Activated T-cell treated with anti-CD3 and anti-CD28 coated beads, Interleukin-2, amount 50 U/mL, for 4 hours (primary cell): ENCODE measurements at places on chromosomes 13 and 19. TPM values are rescaled to one million over a fixed set of nuclear protein-coding genes. Genes with fewer than 3 reads are reported as not detected.
A peak's percentile ranks its signal among the peaks of the same experiment; 100 is the strongest.

DNA sequence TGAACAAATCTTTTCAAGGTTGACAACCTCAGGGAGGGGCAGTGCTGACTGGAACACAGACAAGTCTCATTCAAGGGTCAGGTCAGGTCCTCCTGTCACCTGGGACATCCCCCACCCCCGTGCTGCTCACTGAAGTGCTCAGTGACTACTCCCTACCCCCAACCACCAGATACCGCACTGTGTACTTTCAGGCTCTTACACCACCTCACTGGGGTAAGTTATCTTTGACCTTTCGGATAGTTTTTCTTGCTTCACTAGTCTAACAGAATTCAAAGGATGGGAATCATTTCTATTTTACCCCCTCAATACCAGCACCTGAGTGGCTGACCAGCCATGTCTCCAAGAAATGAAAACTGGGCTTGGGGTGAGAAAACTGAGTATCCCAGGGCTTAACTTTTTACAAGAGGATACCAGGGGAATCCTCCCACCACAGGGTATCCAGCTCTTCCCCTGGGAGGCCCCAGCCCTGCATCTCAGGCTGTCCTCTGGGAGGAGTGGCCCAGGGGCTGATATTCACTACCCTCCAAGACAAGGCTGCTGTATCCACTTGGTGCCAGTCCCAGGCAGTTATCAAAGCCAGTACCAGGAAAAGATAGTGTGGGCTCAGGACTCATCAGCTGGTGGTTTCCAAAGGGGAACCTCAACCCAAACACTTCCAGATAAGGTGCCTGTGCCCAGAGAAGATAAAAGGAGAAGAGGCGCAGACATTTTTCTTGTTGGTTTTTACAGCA lies 2.1 kb downstream of the ZNF563 start:
- peak; percentile 74 for DNase-seq

- DNase-seq: no peak
Measured at GRCh38 chr13:74973935-74974879, 507.8 kb downstream of the TBC1D4 start.

- no peak for DNase-seq
Measured at GRCh38 chr19:2691951-2692350, 10.5 kb downstream of the GNG7 start.

The PODNL1 gene
- not detected for total RNA-seq

- DNase-seq: no peak
Measured at GRCh38 chr13:112124141-112124540, 57.2 kb downstream of the SOX1 start.

DNA sequence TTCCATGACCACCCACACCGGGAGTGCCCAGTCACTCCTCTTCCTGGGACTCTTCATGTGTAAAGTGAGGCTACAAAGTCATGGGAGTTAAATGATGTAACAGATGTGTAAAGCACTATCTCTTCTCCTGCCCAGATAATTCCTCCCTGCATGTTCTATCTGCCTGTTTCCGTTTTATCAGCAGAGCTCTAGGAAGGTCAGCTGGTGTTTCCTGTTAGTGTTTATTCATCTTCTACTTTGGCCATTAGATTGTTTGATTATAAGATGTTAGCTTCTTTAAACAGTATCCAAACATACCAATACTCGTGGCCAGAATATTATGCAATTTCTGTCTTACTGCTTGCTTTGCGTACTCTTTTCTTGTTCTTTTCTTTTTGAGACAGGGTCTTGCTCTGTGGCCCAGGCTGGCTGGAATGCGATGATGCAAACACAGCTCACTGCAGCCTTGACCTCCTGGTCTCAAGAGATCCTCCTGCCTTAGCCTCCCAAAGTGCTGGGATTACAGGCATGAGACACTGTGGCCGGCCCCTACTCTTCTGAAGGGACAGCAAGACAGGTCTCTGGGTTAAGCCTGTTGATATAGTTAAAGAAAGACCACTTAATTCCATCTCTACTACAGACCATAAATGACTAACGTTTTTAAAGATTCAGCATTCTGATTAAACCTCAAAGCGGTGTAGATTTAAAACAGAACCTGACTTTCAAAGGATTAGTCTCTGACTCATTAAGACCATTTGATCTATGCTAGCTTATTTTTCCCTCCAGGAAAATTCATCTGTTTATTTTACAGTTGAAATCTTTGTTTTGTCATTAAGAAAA lies 97.4 kb upstream of the AKAP11 start:
- DNase-seq: no peak

DNA sequence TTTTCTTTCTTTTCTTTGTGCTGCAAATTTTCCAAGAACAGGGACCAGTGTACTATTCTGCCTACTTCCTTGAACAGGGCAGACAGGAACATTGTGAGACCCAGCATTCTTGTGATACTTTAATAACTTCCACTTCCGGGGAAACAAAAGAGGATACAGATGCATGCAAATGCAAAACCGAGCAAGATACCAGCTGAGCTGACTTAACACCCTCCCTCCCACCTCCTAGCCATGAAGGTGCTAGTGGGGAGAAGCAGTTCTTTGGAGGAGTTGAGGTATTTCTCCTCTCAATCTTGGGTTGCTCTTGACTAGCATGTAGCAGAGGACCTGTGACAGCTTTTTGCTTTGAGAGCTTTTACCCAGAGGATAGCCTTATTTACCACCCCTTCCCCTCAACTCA lies 111.2 kb downstream of the KLF5 start:
- no peak for DNase-seq

The ZNF235 gene
- 1.6 TPM for total RNA-seq

DNA sequence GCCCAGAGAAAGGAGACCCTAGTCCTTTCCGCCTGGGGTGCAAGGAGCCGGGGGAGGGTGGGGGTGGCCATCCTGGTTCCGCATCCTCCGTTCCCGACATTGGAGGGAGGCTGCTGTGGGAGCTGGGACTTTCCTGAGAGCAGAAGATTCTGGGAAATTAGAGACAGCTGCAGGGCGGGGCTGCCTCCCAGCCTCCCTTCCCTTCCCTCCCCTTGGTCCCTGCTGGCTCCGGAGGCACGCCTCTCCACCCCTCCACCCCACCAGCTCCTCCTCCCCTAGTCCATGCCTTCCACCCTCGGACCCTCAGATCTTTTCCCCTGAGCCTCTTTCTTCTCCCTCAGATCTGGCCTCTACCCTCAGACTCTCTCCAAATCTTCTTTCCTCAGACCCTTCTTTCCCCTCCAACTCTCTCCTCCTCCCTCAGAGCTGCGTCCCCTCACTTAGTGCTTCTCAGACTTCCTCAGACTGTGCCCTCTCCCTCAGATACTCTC lies 3.1 kb upstream of the BCL3 start:
- DNase-seq: no peak

The FXYD1 gene
- total RNA-seq: 0.95 TPM

DNA sequence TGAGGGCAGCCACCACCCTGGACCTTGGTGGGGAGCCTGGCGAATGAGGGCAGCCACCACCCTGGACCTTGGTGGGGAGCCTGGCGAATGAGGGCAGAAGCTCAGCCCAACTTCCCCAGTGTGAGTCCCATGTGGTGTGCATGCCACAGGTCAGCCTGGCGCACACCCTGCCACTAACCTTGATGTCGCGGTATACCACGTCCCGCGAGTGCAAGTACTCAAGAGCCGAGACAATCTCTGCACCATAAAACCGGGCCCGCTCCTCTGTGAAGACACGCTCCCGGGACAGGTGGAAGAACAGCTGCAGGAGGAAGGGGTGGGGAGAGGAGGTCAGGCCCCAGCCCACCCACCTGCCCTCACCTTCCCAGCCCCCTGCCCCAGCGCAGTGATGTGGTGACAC lies 11.3 kb upstream of the CCNP start:
- no peak for DNase-seq

The PLEKHJ1 gene
- total RNA-seq: 69.0 TPM

The SHKBP1 gene
- total RNA-seq: 80.1 TPM

DNA sequence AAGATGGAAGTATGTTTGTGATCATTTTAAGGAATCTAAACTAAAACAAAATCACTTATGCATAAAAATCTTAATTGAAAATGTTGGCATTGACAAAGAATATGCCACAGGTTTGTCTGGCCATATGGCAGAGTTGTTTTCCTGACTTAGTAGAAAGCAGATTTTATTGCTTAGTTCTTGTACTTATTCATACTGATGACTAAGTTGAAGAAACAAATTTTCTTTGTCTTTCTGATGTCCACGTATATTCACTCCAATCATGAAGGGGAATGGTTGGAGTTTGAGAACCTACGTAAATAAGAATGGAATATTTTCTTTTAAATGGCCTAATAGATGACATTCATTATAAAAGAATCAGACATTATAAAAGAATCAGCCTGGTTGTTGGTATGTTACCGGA lies 8.0 kb upstream of the GPC6 start:
- no peak for DNase-seq

- DNase-seq: no peak
Measured at GRCh38 chr19:29547361-29547960, 21.7 kb downstream of the VSTM2B start.

DNA sequence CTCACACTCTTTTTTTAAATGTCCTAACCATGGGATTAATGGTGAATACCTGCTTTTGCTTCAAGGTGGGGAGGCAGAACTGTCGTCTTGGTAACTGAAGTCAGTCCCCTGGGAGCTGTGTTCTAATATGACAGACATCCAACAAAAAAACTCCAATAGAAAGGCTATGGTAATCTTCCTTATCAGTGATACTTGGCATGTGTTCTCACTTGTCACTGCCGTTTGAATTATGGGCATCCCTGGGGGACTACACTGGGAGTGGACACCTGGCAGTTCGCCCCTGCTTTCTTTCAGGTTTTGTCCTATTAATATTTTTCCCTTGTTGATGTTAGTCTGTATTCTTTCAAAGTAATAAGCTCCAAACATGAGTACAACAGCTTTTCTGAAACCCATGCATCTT lies 252.6 kb downstream of the SLITRK5 start:
- no peak for DNase-seq

- DNase-seq: no peak
Measured at GRCh38 chr13:84131249-84131648, 249.0 kb upstream of the SLITRK1 start.

DNA sequence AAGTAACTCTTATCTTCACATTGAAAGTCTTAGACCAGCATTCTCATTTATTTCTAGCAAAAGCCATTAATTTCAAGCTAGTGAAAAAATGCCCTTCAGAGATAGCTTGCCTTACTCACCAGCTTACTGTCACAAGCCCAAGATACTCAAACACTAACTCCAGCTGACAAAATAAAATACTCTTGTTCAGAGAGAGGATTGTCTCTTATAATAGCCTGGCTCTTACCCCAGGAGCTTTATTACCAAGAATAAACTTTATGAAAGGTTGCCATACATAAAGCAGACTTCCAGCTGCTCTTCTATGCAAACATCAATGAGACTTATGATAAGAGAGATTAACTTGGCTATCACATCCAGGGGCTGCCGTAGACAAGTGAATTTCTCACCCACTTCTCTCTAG lies 53.6 kb downstream of the XPO4 start:
- no peak for DNase-seq

The KLK11 gene
- not detected for total RNA-seq

DNA sequence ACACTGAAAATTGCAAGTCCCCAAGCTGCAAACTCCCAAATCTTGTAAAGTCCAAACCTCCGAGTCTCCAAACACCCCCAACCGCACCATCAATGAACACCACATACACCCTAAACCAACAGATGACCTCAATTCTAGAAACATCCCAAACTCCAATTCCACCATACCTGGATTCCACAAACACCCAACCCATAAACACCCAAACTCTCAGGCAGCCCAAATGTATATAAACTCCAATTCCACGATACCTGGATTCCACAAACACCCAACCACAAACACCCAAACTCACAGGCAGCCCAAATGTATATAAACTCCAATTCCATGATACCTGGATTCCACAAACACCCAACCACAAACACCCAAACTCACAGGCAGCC lies 470 bp downstream of the C3 start:
- DNase-seq: no peak

DNA sequence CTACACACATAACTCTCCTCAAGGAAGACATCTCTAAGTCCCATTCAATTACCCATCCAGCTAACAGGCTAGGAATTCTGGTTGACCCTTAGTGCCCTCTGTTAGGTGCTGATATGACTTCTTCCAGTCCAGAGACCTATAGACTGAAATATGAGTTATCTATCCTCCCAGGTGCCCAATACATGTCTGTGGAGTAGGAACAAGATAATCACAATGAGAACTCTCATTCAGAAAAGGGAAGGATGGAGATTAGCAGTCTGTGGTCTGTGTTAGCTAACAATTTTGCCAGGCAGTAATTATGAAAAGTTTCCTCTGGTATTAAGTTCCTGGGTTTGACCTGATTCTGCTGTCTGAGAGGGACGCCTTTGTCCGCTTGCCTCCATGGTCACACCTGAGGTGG lies 44.2 kb upstream of the SLAIN1 start:
- no peak for DNase-seq

The CRLF1 gene
- not detected for total RNA-seq

DNA sequence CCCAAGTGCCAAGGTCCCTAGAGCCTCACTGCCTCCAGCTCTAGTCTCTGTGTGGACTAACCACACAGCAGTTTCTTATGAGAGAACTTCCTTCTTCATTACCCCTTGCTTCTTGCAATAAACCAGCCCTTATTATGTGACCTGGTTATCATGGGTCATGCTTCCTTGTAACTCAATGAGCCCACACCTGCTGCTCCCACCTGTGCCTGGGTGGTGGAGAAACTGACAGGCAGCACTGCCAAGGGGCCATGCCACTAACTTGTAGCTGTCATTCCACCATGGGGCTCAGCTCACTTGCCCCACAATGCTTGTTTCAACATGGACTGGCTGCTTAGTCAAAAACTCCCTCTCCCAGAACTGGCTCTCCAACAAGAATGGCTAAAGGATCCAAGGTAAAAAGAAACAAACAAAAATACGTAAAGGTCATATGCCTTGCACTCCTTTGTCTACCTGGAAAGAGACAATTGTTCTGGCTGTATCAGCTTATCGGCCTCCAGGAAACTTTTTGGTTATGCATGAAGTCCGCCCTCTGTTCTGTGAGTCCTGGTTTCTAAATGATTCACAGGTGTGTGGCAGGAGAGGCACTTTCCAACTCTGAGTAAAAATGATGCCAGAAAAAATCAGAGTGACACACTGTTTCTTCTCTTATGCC lies 446.4 kb downstream of the COG6 start:
- DNase-seq: no peak

DNA sequence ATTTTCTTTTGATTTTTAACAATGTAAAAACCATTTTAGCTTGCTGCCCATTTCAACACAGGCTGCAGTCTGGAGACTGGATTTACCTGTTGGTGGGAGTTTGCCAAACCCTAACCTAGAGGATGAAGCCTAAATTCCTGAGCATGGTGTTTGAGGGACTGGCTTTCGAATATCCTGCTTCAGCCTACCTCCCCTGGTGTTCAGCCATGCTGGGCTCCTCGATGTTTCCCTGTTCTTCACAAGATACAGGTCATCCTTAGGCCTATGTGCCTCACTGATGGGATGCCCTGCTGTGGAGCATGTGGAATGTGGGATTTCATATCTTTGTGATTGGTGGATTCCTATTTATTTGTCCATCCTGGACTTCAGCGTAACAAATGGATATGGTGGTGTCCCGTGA lies 20.4 kb upstream of the ERCC5 start:
- no peak for DNase-seq

DNA sequence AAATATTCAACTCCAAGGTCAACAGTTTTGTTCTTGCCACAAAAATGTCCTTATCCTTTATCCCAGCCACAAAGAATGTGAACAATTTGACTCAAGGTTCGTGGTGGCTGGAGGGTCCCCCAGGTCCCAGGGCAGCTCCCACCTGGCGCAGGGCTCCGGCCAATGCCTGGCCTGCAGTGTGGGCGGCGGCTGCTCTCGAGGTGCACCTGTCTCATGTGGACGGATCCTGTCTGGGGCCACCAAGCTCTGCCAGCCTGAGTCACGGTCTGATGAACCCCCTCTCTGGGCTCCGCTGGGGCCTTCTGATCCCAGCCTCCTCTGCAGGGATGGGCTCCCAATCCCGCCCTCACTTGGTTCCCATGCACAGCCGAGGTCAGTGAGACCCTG lies 49.4 kb downstream of the GAS6 start:
- no peak for DNase-seq

- DNase-seq: no peak
Measured at GRCh38 chr13:99467764-99468163, 33.5 kb upstream of the TM9SF2 start.
